MCF 10A (cell line): ENCODE measurements at places on chromosomes 13 and 19. TPM values are rescaled to one million over a fixed set of nuclear protein-coding genes. Genes with fewer than 3 reads are reported as not detected.

DNA sequence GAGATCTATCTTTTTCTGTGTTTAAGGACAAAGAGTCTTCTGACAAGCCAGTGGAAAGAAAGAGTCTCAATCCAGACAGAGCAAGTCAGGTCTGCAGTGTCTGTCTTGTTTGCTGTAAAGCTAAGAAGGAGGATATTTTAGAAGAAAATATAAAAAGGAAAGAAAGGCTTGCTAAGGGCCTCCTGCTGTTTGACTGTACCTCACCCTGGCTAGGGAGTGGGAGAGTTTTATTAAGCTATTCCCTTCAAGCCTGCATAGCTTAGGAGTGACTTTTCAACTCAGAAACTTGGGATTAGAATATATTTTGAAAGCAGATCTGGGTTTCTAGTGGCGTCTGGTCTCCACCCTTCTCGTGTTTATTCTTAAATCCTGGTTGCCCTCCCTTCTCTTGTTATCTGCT, 460.0 kb downstream of the COG6 start:
- no peaks in the 10 kb centered on the region for H3K27me3 ChIP-seq
- H3K27ac ChIP-seq: peak overlapping the region; percentile 99
- H3K4me3 ChIP-seq: no peak overlapping the region
- H3K4me1 ChIP-seq: peaks cover 69% of the 10 kb centered on the region

- no peak overlapping the region for H3K27ac ChIP-seq
- no peak for DNase-seq
- no peaks in the 10 kb centered on the region for H3K36me3 ChIP-seq
- no peak overlapping the region for H3K4me3 ChIP-seq
- peaks cover 5% of the 10 kb centered on the region for H3K4me1 ChIP-seq
- no peaks in the 10 kb centered on the region for H3K27me3 ChIP-seq
Measured at GRCh38 chr13:105997581-105998550, 537.6 kb downstream of the EFNB2 start.

- no peak for DNase-seq
- no peaks in the 10 kb centered on the region for H3K27me3 ChIP-seq
- no peak overlapping the region for H3K27ac ChIP-seq
- H3K4me1 ChIP-seq: no peaks in the 10 kb centered on the region
- H3K4me3 ChIP-seq: no peak overlapping the region
- no peaks in the 10 kb centered on the region for H3K36me3 ChIP-seq
Measured at GRCh38 chr19:55014714-55015113, 23.4 kb downstream of the GP6 start.

GRCh38 chr19:33493401-33494275, 28.0 kb downstream of the PEPD start:
- no peaks in the 10 kb centered on the region for H3K36me3 ChIP-seq
- H3K27me3 ChIP-seq: no peaks in the 10 kb centered on the region
- H3K4me1 ChIP-seq: no peaks in the 10 kb centered on the region
- DNase-seq: no peak
- H3K4me3 ChIP-seq: no peak overlapping the region

DNA sequence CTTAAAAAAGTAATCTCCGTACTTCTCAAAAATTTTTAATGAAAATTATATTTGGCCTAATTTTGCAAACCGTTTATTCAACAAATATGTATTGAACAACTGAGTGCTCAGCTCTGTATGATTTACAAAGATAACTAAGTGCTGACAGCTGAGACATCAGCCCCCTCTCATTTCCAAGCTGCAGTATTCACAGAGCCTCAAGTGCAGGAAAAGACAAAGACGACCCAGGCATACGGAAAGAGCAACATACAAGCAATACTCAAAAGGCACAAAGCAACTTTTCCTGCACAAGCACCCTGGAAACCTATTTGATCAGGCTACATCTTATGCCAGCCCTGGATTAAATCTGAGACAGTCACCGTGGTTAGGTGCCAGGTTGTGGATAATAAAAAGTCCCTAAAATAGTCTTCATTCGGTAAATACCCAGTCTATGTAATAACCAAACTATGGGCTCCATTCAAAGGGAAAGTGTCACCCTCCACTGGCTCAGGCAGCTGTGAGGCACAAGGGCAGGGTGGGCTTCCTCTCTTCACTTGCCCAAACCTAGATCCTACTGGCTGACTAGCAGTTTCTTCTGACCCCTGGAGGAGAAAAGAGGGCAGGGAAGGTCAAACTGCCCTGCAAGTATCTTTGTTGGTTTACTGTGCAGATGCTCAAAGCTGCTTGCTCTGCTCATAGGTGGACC, 65.5 kb downstream of the TBC1D4 start:
- peaks cover 46% of the 10 kb centered on the region for H3K4me1 ChIP-seq
- no peak for DNase-seq

- H3K4me1 ChIP-seq: peaks cover 5% of the 10 kb centered on the region
- H3K4me3 ChIP-seq: no peak overlapping the region
- DNase-seq: no peak
Measured at GRCh38 chr13:76846363-76846762, 39.8 kb downstream of the KCTD12 start.

GRCh38 chr19:11180346-11180745, 17.0 kb downstream of the KANK2 start:
- peaks cover 77% of the 10 kb centered on the region for H3K36me3 ChIP-seq
- H3K4me3 ChIP-seq: no peak overlapping the region
- no peak overlapping the region for H3K27ac ChIP-seq
- no peak for DNase-seq
- H3K4me1 ChIP-seq: peaks cover 4% of the 10 kb centered on the region

DNA sequence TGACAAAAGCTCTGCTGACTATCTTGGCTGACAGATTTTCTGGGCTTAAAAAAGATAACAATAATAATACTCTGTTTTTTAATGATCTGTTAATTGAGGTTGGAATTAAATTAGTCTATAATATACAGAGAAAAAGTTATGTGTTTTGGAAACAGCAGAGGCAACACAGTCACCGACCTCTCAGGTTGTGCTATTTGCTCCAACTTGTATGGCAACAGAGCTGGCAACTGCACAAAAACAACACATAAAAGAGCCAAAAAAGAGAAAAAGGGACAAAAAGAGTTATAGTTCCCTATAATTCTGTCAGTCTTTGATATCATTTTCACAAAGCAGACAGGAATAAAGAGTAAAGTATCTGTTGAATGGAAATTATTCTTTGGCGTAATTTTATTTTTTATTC, 102.3 kb upstream of the POSTN start:
- peak; percentile 1 for DNase-seq
- no peak overlapping the region for H3K27ac ChIP-seq
- peaks cover 5% of the 10 kb centered on the region for H3K4me1 ChIP-seq
- peaks cover 4% of the 10 kb centered on the region for H3K36me3 ChIP-seq
- H3K4me3 ChIP-seq: no peak overlapping the region

- H3K27ac ChIP-seq: no peak overlapping the region
- DNase-seq: no peak
Measured at GRCh38 chr13:106383791-106384190, 151.7 kb downstream of the EFNB2 start.

- no peak overlapping the region for H3K4me3 ChIP-seq
- peaks cover 13% of the 10 kb centered on the region for H3K4me1 ChIP-seq
- no peak for DNase-seq
- no peaks in the 10 kb centered on the region for H3K36me3 ChIP-seq
Measured at GRCh38 chr13:73955977-73956500, 178.2 kb downstream of the KLF12 start.

PTGER1 gene
- 0.29 and 0.42 TPM in 2 replicates for total RNA-seq

CBARP gene
- total RNA-seq: 7.0 and 8.2 TPM in 2 replicates

CAPNS1 gene
- 666 and 788 TPM in 2 replicates for total RNA-seq

THSD1 gene
- total RNA-seq: 13.3 and 16.7 TPM in 2 replicates

CGB8 gene
- total RNA-seq: 1.3 TPM in 1 of 2 replicates, not detected in the other
